Uterus (tissue), 4 donors: ENCODE measurements at places on chromosomes 4 and X.

GRCh38 chr4:113537203-113537602 lies 224.3 kb downstream of the CAMK2D start:
- H3K36me3 ChIP-seq, result no peaks in the 10 kb centered on the region
- no peak overlapping the region for H3K4me3 ChIP-seq
- no peaks in the 10 kb centered on the region for H3K4me1 ChIP-seq
- H3K27ac ChIP-seq, result no peak overlapping the region
- no peaks in the 10 kb centered on the region for H3K27me3 ChIP-seq
- DNase-seq, result no peak

- no peaks in the 10 kb centered on the region for H3K36me3 ChIP-seq
- H3K27me3 ChIP-seq, result no peaks in the 10 kb centered on the region
- H3K27ac ChIP-seq, result no peak overlapping the region
- H3K4me3 ChIP-seq, result no peak overlapping the region
Observed at GRCh38 chrX:24332878-24333277, 19.0 kb upstream of the SUPT20HL2 start.

- DNase-seq, result no peak
- H3K27me3 ChIP-seq, result no peaks in the 10 kb centered on the region
- no peak overlapping the region for H3K4me3 ChIP-seq
- H3K4me1 ChIP-seq, result no peaks in the 10 kb centered on the region
Observed at GRCh38 chrX:121876305-121876704, 828.9 kb downstream of the GLUD2 start.

DNA sequence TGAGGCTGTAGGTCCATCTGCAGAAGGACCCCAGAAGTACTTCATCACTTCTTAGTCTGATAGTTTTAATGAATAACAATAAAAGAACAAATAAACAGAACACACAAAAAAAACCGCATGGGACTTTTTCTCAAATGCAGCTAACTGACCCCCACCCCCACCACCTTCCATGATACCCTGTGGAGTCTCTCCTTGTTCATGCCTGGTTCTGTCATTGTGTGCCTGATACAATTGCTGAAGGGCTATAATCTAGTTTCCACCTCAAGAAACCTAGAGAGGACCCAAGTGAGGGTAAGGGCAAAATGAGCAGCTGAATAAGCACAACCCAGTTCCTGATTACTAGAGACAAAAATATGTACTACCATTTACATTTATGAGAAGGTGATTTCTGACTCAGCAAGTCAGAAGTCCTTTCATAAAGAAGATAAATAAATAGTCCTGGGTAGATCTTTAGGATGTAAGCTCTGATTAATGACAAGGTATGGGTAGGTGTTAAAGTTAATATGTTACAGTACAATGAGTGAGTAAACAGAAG lies 155.1 kb downstream of the TMA16 start:
- H3K4me1 ChIP-seq, result no peaks in the 10 kb centered on the region
- no peak overlapping the region for H3K4me3 ChIP-seq
- H3K36me3 ChIP-seq, result no peaks in the 10 kb centered on the region
- no peak for DNase-seq
- no peaks in the 10 kb centered on the region for H3K27me3 ChIP-seq
- no peak overlapping the region for H3K27ac ChIP-seq

- no peak for DNase-seq
- no peak overlapping the region for H3K27ac ChIP-seq
- H3K4me1 ChIP-seq, result no peaks in the 10 kb centered on the region
- H3K4me3 ChIP-seq, result no peak overlapping the region
- no peaks in the 10 kb centered on the region for H3K36me3 ChIP-seq
Observed at GRCh38 chrX:137982472-137983172, 416.7 kb downstream of the ZIC3 start.

DNA sequence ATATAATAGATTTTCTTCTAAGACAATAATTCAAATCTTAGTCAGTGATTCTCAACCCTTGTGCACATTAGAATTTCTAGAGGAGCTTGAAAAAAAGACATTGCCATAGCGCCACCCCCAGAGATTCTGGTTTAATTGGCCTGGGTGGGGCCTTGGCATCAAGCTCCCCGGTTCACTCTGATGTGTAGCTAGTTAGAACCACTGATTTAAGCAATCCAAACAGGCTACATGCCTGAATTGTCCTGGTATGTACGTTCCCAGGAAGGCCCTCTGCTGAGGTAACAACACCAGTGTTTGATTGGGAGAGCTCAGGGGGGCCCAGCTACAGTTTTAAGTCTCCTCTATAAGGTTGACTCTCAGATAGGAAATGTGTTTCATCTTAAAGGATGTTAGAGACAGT lies 1.3 kb upstream of the ATP10D start:
- no peak for DNase-seq
- peaks cover 4% of the 10 kb centered on the region for H3K4me1 ChIP-seq
- peak overlapping the region; percentile 92 for H3K27ac ChIP-seq
- no peaks in the 10 kb centered on the region for H3K36me3 ChIP-seq
- H3K27me3 ChIP-seq, result no peaks in the 10 kb centered on the region

GRCh38 chr4:139118365-139118764 lies 58.7 kb downstream of the ELF2 start:
- H3K27me3 ChIP-seq, result no peaks in the 10 kb centered on the region
- H3K27ac ChIP-seq, result no peak overlapping the region

GRCh38 chr4:8221476-8221875 lies 22.4 kb downstream of the SH3TC1 start:
- no peak for DNase-seq
- no peak overlapping the region for H3K4me3 ChIP-seq
- no peaks in the 10 kb centered on the region for H3K27me3 ChIP-seq
- H3K27ac ChIP-seq, result no peak overlapping the region
- no peaks in the 10 kb centered on the region for H3K36me3 ChIP-seq
- no peaks in the 10 kb centered on the region for H3K4me1 ChIP-seq

- H3K27me3 ChIP-seq, result no peaks in the 10 kb centered on the region
- H3K27ac ChIP-seq, result no peak overlapping the region
- H3K4me1 ChIP-seq, result no peaks in the 10 kb centered on the region
- H3K36me3 ChIP-seq, result no peaks in the 10 kb centered on the region
- no peak overlapping the region for H3K4me3 ChIP-seq
Observed at GRCh38 chrX:123990602-123991001, 29.1 kb downstream of the STAG2 start.
